Natural killer cell (primary cell): ENCODE measurements at places on chromosomes 12 and 14. TPM values are rescaled to one million over a fixed set of nuclear protein-coding genes. Genes with fewer than 3 reads are reported as not detected.

DNA sequence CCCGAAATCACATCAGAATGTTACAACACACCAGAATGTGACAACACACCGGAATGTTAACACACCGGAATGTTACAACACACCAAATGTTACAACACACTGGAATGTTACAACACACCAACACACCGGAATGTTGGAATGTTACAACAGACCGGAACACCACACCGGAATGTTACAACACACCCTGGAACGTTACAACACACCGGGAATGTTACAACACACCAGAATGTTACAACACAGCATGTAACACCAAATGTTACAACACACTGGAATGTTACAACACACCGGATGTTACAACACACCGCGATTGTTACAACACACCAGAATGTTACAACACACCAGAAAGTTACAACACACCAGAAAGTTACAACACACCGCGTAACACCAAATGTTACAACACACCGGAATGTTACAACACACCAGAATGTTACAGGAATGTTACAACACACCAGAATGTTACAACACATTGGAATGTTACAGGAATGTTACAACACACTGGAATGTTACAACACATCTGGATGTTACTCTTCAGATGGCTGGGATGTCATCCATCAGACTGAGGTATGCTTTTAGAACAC lies 21.1 kb downstream of the CHFR start:
- peaks cover 48% of the 10 kb centered on the region for H3K36me3 ChIP-seq
- H3K4me1 ChIP-seq = no peaks in the 10 kb centered on the region
- DNase-seq = no peak
- H3K4me3 ChIP-seq = no peak overlapping the region
- no peaks in the 10 kb centered on the region for H3K27me3 ChIP-seq

SALL2 gene
- 1.6 TPM for total RNA-seq

DNA sequence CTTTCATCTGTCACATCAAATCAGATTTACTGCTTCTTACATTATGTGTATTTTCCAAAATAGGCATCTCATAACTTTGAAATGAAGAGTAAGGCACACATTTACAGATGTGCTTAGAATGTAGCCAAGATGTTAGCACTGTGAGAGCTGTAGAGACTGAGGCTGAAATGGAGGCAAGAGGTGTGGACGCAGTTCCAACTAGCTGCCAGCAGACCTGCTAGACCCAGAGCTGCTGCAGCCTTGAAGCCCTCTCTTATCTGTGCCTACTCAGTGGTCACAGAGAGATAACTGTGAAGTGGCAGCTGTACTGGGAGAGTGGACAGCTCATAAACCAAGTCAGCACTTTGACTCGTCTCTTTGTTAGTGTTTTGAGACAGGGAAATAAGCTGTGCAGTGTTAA lies 470.9 kb downstream of the CCER1 start:
- H3K4me1 ChIP-seq = no peaks in the 10 kb centered on the region
- H3K27me3 ChIP-seq = no peaks in the 10 kb centered on the region
- DNase-seq = no peak
- no peak overlapping the region for H3K4me3 ChIP-seq
- H3K27ac ChIP-seq = no peak overlapping the region
- no peaks in the 10 kb centered on the region for H3K36me3 ChIP-seq

GRCh38 chr12:615620-616019 lies 47.6 kb downstream of the NINJ2 start:
- DNase-seq = no peak
- H3K27me3 ChIP-seq = no peaks in the 10 kb centered on the region
- H3K36me3 ChIP-seq = no peaks in the 10 kb centered on the region
- no peak overlapping the region for H3K27ac ChIP-seq

CCDC197 gene
- not detected for total RNA-seq

DNA sequence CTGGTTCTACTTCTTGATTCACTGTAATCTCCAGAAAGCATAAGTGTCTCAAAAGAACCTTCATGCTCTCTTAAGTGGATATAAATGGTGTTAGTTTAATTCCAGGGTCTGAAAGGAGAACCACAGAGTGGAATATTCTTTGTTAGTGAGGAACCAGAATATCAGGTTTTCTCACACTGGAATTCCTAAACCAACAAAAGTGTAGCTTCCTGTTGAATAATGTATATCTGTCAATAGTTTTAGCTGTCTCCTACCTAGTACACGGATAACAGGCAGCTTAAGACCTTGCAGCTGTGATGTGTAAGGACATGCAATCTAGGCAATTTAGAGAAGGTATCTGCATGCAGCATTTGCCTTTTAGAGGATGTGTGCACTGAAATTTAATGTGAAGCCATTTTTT lies 24.0 kb downstream of the LRIG3 start:
- H3K27me3 ChIP-seq = no peaks in the 10 kb centered on the region
- H3K4me1 ChIP-seq = no peaks in the 10 kb centered on the region
- no peak overlapping the region for H3K27ac ChIP-seq
- H3K36me3 ChIP-seq = no peaks in the 10 kb centered on the region

DNA sequence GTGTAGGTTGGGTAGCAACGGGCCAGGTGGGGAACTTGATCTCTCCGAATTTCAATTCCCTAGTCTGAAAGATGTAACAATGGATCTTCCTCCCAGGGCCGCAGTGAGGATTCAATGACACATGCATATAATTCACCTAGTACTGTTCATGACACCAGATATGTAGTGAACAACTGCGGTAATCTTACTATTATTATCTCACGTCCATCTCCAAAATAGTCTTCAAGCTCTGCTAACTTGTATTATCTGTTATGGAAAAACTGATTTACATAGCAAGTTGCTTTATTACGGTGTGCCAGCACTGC lies 26.4 kb downstream of the MOK start:
- no peak for DNase-seq
- H3K4me3 ChIP-seq = no peak overlapping the region
- H3K27me3 ChIP-seq = no peaks in the 10 kb centered on the region
- H3K4me1 ChIP-seq = no peaks in the 10 kb centered on the region
- no peaks in the 10 kb centered on the region for H3K36me3 ChIP-seq
